ENCODE measurements at places on chromosomes 7 and 10.

DNA sequence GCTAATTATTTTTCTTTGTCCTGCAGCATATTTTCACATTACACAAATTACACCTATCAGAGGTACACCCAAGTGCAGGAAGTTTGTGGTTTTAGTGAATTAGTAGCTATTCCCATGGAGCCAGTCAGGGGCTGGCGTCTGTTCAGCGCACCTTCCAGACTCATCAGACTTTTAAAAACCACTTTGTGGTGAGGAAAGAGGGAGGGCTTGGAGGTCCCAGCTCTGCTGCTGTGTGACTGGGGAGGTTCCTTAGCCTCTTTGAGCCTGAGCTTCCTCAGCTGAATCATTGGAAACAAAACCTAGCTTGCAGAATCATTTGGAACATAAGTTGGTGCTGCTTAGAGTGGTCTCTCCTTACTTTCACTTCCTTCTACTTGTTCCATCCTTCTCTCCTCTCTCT, 175.4 kb downstream of the SORCS3 start:
- no peak for DNase-seq

DNA sequence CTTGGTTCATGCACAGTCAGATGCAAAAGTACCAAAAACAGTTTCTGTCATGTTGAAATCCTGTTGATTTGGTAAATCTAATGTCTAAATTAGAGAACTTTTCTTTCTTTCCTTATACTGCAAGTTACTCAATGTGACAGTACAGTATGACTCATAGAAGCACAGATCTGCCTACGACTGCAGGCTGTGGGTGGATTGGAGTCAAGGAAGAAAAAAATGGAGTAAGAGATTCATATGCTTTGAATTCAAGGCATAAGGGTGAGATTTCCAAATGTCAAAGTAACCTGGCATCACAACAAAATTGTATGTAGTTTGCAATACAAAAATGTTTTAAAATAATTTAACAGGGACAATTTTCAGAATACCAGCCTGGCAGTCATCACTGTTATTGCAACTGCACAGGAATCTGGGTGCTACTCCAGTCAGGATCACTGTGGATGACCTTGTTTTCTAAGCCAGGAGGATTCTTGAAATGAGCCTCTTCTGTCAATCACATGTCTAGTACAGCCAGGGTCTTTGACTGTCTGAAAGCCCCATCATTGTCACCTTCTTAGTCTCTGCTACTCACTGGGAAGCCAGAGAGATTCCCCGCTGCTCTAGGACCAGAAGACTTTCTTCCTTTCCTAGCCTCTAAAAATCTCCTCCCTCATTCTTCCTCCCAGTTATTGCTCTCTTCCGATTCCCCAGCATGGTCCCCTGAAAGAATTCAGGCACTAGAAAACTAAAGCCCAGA, 83.6 kb downstream of the CD36 start:
- no peak for DNase-seq

DNA sequence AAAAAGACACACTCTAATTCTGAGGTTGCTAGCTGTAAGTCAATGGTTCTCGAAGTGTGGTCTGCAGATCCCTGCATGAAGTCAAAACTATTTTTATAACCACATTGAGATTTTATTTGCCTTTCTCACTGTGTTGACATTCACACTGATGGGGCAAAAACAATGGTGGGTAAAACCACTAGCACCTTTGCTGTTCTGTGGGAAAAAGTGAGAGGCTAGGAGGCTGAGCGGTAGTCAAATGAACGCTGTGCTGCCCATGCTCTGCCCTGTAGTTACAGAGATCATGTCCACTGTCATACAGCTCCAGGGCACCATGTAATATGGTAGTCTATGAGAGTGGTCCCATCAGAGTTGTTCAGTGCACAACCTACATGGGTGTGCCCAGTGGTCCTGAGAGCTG, 21.6 kb upstream of the PDCD4 start:
- DNase-seq, result peak; percentile 26

GRCh38 chr7:27251652-27252590, 9.3 kb downstream of the EVX1 start:
- DNase-seq, result no peak

DNA sequence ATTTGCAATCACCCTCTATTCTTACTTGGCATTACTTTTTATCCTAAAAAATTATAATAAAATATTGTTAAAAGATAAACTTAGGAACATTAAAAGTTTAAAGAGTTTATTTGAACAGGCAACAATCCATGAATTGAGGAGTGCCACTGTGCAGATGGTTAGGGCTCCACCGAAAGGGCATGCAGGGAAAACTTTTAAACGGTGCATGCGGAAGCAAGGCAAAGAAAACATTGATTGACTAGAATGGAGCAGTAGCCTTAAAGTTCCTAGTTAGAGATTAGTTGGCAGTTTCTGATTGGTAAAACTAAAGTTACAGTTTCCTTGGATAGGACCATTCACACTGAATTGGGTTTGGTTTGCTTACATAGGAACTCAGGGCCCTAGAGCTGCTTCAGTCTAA, 17.3 kb downstream of the CC2D2B start:
- no peak for DNase-seq

DNA sequence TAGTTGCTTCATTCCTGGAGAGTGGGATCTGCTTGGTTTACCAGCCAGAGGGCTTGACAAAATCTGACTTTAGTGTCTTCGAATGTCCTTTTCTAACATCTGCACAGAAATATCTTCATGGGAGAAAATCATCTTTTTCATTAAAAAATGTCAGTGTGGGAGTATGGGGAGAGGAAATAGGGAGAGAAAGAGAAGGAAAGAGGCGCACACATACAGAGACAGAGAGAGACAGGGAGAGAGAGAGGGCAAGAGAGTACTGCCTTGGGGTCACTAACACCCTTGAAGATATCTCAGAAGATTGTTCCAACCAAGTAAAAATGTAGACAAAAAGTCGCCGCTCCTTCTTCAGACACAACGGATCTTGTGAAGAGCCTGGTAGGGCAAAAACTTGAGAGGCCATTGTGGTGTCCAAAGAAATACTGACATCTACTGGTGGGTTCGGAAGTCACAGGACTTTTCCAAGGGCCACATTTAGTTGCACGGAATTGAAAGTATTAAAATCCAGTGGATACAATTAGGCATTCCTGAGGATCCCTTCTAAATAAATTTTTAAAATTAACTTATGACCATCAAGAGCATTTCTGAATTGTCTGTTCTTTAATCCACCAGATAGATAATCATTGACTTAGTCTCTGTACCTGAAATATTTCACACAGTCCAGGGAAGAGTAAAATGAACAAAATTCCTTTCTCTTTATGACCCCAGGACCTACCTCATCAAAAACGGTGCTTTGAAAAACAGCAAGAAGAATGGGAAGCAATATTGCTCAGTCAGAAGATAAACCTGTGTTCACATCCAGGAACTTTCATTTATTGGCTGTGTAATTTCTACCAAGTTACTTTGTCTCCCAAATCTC, 29.7 kb downstream of the VIM start:
- DNase-seq, result peak; percentile 47

DNA sequence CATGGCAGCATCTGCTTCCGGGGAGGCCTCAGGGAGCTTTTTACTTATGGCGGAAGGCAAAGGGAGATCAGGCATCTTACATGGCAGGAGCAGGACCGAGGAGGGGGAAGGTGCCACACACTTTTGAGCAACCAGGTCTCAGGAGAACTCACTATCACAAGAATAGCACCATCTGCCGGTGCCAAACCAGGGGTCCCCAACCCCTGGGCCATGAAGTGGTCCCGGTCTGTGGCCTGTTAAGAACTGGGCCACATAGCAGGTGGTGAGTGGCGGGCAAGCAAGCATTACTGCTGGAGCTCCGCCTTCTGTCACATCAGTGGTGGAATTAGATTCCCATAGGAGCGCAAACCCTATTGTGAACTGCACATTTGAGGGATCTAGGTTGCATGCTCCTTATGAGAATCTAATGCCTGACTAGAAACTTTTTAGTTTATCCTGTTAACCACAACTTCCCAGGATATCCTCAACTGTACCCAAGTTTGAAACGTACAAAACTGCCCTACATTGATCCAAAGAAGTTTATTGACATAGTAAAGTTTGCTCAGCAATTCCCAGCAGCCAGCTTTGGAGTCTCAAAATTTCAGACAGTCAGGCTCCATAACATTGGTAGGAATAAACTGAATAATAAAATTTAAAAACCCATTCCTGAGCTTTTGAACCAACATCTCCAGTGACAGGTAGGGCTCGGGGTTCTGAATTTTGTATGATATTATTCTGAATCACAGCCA, 228.4 kb upstream of the TAC1 start:
- no peak for DNase-seq

- DNase-seq, result no peak
These were observed 22.3 kb upstream of the ARHGAP22 start for GRCh38 chr10:48626986-48627731.

DNA sequence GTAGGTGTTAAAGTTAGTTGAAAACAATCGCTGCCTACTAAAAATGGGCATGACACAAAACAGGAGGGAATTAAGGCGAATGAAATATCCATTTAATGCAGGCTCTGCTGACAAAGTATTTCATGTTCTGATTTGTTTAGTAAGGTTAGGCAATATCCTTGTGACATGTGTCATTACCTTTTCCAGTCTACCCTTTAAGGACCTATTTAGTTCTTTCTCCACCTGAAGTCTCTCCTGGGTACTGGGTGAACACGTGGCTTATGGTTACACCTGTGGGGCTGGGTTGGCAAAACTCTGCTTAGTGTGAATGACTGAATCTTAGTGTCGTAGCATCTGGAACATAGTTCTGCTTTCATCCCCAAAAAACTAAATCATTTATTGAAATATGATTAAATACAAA, 313.5 kb downstream of the CCDC3 start:
- no peak for DNase-seq

- no peak for DNase-seq
These were observed 527.6 kb upstream of the SORCS1 start for GRCh38 chr10:107692072-107692471.

DNA sequence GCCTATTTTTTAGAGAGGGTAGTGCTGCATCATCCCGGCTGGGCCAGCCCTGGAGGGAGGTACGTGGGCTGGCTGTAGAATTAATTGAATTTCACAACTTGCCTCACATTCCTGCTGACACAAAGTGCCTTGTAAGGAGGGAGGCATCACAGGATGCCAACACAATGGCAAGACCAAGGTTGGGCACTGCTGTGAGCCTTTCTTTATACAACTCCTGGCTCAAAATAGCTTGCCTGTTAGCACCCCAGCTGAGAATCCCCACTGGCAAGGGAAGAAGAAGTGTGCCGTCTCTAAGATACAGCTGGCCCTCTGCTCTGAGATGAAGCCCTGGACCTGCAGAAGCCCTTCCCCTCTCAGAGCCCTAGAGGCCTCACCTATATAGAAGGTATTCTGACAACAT, 873.9 kb downstream of the GRID1 start:
- no peak for DNase-seq

GRCh38 chr7:4018601-4019316, 663.3 kb upstream of the FOXK1 start:
- DNase-seq, result no peak

DNA sequence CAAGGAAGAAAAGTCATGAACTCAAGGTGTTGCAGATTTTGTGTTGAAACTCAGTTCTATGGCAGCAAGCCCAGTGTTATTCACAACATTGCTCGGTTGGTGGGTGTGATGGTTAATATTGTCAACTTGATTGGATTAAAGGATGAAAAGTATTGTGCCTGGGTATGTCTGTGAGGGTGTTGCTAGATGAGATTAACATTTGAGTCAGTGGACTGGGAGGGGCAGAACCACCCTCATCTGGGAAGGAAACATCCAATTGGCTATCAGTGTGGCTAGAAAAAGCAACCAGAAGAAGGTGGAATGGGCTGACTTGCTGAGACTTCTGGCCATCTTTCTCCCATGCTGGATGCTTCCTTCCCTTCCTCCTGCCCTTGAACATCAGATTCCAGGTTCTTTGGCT, 353.2 kb downstream of the ADRA2A start:
- DNase-seq, result no peak

GRCh38 chr7:76062254-76062653, 14.3 kb downstream of the MDH2 start:
- no peak for DNase-seq

DNA sequence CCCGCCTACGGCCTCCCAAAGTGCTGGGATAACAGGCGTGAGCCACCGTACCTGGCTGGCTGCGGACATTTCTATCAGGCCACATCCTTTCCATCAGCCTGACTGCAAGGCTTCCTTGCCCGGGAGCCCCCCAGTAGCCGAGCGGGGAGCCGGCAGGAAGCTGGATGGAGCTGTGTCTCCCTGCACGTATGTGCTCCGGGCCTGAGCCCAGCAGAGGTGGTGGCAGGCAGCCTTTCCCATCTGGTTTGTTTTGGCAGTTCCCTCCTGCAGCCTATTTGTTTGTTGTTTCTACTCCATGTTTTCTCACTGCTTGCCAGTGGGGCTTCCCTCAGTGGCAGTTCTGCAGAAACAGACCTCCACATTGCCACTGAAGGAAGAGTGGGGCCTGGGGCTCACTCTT, 5.4 kb downstream of the POP7 start:
- no peak for DNase-seq

GRCh38 chr7:26060733-26061677, 91.0 kb upstream of the NFE2L3 start:
- DNase-seq, result no peak

DNA sequence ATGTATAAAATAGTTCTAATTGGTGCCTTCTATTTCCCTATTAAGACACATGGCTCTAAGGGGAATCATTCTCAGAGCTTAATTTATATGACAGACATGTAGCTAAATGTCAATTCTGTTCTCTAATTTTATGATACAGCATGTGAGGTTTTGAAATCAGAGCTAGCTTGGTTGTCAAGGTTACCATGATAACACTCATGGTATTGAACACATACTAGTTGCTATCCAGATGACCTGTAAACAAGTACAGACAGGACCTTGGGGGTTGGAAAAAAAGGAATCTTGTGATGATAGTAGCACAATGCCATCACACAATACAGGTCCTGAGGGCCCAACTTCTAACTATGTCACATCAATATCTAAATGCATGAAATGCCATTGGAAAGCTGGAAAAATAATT, 49.2 kb downstream of the RHOBTB1 start:
- no peak for DNase-seq

DNA sequence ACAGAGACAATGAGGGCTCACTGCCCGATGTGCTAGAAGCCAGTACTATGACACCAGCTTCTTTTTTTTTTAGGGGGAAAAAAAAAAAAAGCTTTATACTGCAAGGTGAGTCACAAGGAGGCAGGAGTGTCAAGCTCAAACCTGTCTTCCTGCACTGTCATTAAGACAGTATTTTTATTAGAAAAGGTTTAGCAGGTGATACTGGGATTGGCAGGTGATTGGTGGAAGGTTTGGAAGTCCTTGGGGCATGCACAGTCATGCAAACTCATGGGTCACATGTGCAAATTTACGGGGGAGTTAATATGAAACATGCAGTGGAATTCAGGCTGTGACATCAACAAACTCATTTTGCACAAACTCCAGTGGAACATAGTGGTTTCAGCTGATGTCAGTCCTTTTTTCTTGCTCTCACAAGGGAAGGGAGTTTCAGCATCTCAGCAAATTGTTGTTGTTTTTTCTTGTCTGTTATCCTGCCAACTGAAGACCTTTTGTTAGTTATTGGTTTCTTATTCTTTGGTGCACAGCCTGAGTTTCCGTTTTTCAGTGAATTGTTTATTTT, 530.6 kb downstream of the ANKRD7 start:
- no peak for DNase-seq

GRCh38 chr10:70267161-70267933, 16.5 kb downstream of the NPFFR1 start:
- peak; percentile 38 for DNase-seq

GRCh38 chr10:110265573-110266193, 39.0 kb downstream of the SMNDC1 start:
- DNase-seq, result no peak

Measured in stimulated activated naive CD8-positive, alpha-beta T cell treated with anti-CD3 and anti-CD28 coated beads, Interleukin-15, Interleukin-2, amounts not matched to agents 100 U/mL and 50 U/mL, for 24 hours (primary cell).